Anterior cingulate cortex (tissue), 58 donors: ENCODE measurements at places on chromosomes 12 and 14.
A peak's percentile ranks its signal among the peaks of the same experiment; 100 is the strongest.

DNA sequence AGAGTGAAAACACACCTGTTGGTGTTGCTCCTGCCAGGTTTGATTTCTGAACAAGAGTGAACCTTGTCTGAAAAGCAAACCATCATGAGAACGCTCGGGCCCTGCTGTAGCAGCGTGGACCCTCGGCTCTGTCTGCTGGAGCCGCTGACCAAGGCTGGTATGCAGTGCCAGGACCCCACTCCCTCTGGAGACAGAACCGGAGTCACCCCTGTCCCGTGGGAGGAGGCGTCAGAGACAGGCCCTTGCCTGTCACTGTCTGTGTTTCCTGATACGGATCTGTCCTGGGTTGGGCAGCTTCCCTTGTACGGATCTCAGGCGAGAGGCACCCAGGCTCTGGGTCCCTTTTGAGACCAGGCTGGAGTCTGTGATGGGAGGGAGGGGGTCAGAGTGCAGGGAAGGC, 111.6 kb downstream of the ADGRD1 start:
- DNase-seq: no peak

GRCh38 chr14:105911006-105911847, 384.8 kb downstream of the TMEM121 start:
- no peak for DNase-seq

DNA sequence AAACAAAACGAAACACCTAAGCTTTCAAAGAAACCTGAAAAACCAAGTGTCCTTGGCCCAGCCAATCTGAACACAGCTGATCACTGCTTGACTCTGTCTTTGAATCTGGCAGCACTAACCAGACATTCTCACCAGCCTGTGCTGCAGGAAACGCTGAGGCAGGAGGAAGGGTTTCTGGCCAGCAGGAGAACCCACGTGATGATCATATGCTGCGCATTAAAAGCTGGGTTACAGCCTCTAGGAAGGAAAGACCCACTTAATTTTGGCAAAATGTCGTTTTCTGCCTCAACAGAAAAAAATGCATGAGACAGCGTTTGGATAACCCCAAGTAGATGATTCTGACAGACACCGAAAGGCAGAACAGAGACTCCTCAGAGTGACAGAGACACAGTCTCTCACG, 9.8 kb downstream of the APPL2 start:
- peak; percentile 71 for DNase-seq

DNA sequence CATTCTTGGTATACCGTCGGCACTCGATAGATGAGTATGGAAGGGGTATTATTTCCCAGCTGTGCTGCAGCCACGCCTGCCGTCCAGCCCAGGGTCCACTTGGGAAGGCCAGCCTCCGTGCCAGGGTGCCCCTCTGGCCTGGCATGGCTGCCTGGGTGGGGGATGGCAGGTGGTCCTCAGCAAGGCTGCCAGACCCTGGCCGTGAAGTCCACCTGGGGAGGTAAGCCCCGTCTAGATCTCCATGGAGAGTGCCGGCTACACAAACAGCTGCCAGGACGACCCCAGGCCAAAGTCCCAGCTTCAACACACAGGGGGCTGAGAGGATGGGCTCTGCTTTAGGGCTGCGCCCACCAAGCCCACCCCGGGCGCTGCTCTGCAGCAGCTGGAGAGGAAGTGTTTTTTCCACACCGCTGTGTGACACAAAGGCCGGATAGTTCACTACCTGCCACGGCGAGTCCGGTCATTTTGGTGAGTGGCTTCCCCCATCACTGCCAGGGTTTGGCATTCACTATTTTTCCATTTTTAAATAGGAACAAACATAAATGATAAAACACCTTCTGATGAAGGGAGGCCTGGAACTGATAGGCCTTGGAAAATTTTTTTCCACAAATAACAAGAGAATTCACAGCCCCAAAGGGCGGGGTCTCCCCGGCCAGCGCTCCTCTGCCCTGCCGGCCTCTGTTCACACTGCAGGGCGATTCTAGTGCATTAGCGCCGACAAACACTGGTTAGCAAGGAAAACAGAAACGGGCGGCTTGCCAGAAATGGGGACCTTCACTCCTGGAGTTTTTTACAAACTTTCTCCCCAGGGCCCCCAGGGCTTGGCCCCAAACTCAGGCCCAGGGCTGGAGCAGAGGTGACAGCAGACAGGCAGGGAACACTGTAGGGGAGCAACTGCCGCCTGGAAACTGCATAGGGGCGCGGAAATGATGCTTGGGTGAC, 161.5 kb downstream of the CALM1 start:
- DNase-seq: no peak

GRCh38 chr14:92687681-92688433, 60.6 kb downstream of the LGMN start:
- peak; percentile 20 for DNase-seq

DNA sequence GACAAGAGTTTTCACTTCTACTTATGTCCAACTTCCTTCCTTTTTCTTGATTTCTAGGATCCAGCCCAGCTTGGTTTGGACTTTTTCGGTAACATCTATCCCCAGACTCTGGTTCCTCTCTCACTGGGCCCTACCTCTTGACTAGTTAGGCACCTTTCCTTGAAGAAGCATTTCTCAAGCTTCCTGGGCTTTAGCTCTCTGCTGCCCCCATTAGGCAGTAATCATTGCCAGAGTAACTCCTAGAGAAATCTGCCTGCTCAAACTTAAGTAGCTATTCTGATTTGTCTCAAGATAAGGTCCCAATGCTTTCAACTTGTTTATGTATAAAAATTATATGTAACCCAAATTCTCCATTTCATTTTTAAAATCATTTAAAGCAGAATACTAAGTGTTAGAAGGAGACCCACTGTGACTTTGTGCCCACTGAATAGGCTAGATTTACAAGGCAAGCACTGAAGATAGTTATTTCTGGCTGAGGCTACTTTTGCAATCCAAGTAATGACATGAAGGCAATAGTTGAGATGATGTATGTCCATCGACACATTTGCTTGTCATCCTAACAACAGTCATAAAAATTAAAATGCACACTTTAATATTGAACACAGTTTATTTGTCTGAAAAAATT, 275.0 kb upstream of the G2E3 start:
- DNase-seq: no peak

DNA sequence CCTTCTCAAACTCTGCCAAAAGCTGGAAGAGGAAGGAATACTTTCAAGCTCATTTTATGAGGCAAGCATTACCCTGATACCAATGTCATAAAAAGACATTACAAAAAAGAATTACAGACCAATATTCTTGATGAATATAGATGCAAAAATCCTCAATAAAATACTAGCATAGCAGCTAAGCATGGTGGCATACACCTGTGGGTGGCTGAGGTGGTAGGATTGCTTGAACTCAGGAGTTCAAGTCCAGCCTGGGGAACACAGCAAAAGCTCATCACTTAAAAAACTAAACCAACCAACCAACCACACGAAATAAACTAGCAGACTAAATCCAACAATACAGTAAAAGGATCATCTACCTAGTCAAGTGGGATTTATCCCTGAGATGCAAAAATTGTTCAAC, 29.6 kb downstream of the A2M start:
- no peak for DNase-seq

DNA sequence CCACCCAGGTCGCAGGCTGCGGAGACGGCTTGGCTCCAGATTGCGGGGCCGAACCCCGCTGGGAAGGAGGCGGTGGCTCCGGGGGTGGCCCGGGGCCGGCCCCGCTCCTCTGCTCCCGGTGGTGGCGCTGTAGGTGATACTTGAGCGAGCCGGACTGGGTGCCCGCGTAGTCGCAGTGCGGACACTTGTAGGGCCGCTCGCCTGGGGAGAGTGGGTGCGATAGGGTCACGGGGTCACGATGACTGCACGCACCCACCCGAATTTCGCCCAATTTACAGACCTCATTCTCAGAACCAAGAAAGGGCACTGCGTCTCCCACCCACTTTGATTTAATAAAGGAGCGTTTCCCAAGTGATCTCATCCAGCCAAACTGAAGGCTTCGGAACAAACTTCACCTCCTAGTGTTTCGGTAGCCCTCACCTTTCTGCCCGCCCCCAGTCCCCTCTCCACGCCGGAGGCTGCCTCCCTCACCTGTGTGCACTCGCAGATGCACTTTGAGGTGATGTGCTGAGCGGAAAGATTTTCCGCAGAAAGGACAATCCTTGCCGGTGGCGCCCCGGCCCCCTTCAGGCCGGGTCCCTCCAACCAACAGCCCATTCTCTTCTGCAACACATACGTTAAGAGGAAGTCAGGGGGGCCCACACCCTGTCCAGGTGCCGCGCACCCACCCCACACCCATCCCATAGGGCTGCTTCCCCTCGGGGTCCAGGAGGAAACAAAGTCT, 7.4 kb downstream of the ZNF219 start:
- DNase-seq: no peak

DNA sequence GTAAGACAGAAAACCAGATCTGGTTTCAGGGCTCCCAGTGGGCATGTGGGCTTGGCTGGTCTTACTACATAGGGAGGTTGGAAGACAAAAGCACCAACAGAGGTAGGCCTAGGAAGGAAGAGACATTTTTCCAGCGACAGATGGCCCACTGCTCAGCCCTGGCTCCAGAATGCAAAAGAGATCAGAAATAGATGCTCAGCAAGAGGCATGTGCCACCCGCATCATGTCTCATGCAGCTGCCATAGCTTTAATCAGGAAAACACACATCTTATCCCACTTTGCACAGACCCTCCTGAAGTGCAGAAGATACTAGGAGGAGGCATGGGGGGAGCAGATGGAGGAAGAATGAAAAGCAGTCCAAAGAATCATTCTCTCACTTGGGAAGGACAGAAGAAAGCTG, 25.3 kb downstream of the VASH1 start:
- no peak for DNase-seq

DNA sequence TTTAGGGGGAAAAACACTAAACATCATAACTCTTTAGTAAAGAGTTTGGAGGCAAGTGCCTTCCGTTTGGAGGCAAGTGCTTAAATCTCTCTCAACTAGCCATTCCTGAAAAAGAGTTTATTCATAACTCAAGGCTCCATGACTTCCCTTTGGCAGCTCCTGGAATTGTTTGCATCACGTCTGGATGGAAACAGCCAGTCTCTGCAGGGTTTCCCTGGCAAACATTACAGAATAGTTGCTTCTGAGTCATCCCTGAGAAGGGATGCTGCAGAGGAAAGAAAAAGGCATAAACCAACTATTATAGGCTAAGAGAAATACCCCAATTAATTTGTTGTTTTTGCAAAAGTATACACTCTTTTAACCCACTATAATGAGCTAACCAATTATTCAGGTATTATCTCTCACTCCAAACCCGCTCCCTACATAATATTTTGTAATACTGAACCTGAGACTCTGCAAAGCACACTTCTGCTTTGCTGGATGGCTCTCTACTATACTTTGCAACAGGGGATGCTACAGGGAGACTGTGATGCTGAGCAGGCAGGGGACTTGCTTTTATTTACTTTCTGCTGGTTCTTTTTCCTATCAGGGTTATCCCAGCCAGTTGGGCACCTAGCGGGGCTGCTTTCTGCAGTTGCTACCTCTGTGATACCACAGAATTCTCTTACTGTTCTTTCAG, 497.7 kb downstream of the FUT8 start:
- no peak for DNase-seq

DNA sequence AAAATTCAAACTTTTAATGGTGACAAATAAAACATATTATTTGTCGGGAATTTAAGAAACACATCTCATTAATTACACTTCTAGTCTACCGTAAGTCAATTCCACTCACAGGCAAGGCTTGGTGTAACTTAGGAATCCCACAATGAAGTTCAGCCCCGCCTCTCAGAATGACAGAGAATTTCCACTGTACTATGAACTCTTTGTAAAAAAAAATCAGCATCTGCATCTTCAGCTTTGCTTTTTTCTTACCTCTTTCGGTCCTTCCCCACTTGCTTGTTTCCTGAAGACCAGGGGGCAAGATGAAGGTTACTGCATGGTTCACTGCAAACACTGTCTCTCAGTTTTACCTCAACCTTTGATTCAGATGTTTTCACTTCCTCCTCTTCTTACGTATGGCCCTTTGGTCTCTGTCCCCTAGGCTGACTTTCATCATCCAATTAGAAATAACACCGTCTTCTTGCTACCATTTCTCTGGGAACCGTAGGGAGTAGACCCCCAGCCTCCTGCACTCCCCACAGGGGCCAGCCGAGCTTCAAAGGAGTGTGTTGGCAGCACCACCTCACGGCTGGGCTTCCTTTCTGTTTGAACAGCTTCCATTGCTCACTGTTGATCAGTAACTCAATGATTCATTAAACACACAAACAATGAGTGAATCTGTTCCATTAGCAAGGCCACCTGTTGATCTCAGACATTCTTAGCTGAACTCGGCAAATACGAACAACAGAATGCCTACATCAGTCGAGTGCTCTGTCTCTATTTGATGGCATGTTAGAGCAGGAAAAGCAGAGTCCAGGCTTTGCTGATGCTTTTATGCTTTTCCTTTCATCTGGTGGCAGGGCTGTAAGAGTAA, 343.0 kb downstream of the BMP4 start:
- no peak for DNase-seq

- no peak for DNase-seq
Observed at GRCh38 chr14:68210729-68211299, 391.2 kb downstream of the RAD51B start.

- DNase-seq: no peak
Observed at GRCh38 chr12:184811-185575, 29.0 kb downstream of the SLC6A12 start.

DNA sequence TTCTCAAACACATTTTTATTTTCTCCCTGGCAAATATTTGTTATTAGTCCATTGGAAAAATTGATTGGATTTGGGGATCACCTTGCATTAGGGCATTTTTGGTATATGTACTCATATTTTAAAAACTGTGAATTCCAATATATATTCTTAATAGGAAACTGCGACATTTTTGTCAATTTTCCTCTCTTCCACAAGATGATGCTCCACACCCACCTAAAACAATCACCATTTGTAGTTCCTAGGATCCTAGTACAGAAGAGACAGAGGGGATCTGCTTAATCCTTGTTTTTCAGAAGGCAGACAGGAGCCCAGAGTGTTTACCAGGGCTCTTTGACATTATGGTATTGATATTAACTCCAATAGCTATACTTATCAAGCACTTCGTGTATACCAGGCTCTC, 22.8 kb upstream of the OASL start:
- no peak for DNase-seq

DNA sequence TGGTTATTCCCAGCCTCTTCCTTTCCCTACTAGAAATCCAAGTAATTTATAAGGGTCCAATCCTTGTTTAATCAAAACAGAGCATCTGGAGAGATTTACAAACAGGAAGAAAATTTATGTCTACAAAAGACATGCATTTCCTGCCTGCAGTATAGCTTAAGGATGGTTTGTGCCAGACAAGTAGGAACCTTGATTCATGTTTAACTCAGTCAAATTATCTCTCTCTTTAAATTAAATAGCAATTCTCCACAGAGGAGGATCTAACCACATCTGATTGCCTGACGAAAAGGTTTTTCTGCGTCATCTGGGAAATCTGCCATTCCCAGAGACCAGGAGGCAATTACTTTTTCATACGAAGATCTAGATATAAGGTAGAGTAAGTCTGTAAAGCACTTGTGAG, 105.2 kb downstream of the ZFC3H1 start:
- no peak for DNase-seq
